ENCODE measurements at places on chromosomes 1 and 21.
A peak's percentile ranks its signal among the peaks of the same experiment; 100 is the strongest.

GRCh38 chr1:42312576-42313212 is 22.3 kb downstream of the FOXJ3 start:
- no peak for DNase-seq

DNA sequence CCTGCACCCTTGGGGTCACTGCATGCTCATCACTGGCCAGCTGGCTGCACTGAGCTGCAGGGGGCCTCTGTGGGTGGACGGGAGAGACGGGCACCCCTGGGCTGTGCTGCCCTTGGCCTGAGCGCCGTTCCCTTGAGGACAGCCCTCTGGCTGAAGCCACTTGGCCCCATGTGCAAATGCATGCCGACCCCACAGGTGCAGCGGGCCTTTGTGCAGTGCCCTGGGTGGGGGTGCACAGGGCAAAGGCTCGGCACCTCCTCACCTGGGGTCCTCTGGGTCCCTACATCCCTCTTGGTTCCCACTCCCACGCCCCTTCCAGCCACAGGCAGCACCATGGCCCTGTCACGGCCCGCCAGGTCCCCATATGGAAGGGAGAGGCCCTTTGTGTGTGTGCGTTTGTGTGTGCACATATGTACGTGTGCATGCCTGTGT is 41.3 kb downstream of the COQ8A start:
- DNase-seq: no peak

DNA sequence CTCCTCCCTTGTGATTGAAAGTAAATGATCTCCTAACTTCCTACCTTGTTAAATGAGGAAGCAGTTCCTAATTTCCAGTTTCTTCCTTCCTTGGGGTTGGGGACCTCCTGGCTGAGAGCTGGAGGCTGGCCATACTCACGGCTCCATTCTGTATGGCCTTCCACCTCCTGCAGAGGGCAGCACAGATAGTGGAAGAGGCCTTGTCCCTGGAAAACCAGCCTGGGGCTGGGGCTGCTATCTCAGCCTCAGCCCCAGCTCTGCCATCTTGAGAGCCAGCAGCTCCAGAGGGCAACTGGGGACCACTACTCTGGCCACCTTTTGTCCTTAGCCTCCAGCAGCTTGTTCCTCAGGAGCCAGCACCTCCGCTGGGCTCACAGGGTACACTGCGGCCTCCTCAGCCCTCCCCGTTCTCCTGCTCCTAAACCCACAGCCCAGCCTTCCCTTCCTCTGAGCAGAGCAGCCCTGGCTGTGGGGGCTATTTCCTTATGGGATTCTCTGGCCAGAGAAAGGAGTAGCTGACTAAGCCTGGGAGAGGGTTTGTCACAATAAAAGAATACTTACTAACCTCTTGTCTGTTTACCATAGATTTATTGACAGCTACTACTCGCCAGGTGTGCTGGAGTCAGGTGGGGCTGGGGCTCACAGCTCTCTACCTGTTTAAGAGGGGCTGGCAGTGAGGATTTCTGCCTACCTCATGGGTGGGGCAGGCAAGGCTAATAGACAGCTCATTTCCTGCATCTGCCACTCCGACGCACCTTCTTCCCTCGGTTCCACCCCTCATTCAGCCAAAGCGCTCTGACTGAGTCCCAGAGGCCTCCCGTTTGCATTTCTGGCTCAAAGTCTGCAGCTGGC is 6.3 kb downstream of the TMEM234 start:
- DNase-seq: peak; percentile 46

GRCh38 chr1:26391450-26391849 is 18.9 kb upstream of the ZNF683 start:
- DNase-seq: no peak

- no peak for DNase-seq
Observed at GRCh38 chr21:34100790-34101189, 27.4 kb downstream of the MRPS6 start.

DNA sequence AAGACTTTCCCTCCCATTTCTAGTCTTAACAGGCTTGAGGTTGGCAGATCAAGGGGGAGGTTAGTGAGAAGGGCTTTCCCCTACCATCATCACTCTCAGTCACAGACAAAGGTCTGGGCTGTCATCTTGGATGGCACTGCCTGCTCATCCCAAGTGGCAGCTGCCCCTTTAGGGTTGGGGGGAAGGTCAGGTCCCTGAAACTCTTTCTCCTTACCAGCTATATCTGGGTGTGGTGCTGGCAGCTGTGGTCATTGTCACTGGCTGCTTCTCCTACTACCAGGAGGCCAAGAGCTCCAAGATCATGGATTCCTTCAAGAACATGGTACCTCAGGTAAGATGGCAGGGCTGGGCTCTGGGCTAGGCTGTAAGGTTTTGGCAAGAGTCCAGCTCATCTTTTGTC is 8.2 kb downstream of the ATP1A2 start:
- no peak for DNase-seq

- DNase-seq: peak; percentile 52
Observed at GRCh38 chr21:44455524-44456213, 359 bp downstream of the LRRC3 start.

DNA sequence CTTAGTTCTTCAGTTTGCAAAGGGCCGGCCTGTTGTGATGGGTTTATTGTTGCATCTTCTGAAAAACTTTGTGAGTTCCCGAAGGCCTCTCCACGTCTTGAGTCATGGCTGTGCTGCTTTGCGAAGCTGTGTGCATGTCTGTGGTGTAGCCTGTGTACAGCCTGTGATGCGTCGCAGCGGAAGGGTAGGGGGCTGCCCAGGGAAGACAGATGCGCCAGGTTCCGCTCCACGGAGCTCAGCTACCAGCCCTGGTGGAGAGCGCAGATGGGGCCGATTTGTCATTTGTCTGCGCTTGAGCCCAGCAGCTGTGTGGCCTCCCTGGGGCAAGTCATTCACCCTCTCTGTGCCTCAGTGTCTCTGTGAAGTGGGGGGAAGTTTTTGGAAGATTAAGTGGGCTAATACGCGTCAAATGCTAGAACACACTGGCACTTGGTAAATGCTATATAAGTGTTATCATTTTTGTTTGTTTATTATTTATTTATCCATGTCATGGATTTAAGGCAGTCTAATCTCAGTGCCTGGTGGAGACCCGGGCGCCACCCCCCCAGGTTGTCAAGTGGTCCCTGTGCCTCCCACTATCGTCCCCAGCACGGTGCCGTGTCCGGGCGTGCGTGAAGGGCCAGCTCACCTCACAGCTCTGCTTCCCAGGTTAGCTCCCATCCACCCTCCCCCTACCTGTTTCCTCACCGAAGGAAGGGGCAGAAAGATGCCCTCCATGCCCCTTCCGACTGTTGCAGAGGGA is 8.4 kb downstream of the PDE9A start:
- no peak for DNase-seq
